ENCODE measurements at places on chromosomes 1 and 21.

- no peak for DNase-seq
These were observed 3.1 kb downstream of the PANK4 start for GRCh38 chr1:2523191-2523890.

- no peak for DNase-seq
These were observed 2.1 kb downstream of the FHAD1 start for GRCh38 chr1:15249081-15249480.

- DNase-seq, result no peak
These were observed 141.6 kb upstream of the NBPF11 start for GRCh38 chr1:148293651-148294050.

DNA sequence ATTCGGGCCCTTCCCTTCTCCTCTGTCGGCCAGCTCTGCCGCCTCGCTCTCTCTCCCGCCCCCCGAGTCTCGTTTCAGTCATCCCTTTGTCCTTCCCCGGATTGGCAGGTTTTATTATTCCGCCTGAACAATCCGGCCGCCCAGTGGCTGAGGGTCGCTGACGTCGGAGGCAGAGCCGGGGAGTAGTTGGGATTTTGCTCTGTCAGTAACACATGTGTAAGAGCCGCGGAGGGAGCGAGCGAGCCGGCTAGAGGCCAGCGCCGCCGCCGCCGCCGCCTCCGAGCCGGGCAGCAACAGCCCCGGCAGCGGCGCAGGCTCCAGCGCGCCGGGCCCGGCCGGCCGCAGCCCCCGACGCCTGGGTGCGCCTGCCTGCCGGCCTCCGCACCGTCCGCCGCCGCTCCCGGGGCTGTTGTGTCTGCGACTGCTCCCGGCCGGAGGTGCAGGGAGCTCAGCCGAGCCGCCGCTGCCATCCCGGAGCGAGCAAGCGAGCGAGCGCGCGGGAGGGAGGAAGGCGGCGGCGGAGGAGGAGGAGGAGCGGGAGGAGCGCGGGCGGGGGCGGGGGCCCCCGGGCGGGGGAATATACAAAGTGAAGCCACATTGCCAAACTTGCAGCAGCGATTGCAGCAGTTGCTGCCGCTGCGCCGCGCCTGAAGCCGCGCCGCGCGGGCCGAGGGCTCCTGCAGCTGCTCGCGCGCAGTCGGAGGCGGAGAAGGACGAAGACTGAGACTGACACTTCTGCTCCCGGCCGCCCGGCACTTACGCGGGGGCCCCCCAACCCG, at the start of gene LMO4:
TSS of gene LMO4 (plus strand) at position 609 of the 779 bp plus-strand sequence. CDS start 3,136 bp downstream, outside the sequence.
- DNase-seq, result peak; percentile 96

DNA sequence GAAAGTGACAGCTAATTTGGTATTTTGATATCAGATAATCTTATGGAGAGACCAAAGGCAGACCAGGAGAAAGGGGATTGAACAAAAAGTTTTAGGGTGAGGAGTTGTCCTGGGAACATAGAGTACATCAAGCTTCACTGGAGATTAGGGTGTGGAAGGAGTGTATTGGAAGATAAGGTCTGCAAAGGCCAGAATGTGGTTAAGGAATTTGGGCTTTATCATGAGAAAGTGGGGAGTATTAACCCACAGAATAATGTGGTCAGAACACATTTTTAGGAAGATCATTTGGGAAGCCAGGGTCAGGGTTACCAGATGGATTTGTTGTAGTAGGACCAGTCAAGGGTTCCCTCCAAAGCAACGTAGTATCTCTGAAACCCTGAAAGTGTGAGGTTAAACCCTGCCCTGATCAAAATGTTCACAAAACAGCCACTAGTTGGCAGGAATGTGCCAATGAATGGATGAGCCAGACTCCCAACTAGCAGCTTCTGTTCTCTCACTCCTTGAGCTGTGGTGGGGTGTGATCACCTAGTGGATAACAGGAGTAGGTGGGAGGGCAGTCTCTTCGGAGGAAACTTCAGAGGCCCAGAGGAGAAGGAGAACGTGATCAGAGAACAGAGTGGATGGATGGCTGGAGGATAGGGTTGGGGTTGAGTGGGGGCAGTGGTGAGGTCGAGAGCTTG, 35.8 kb downstream of the SLC2A1 start:
- DNase-seq, result peak; percentile 43

- DNase-seq, result no peak
These were observed 13.1 kb downstream of the SDCCAG8 start for GRCh38 chr1:243268751-243269460.

GRCh38 chr1:154988058-154988954, 5.1 kb upstream of the LENEP start:
- no peak for DNase-seq

GRCh38 chr1:232468249-232468648, 161.7 kb downstream of the SIPA1L2 start:
- DNase-seq, result no peak

- no peak for DNase-seq
These were observed 224.0 kb downstream of the KAZN start for GRCh38 chr1:14822493-14822892.

GRCh38 chr1:112826217-112826944, 111.2 kb upstream of the PPM1J start:
- DNase-seq, result no peak

GRCh38 chr1:46533179-46533864, 18.1 kb downstream of the KNCN start:
- no peak for DNase-seq

GRCh38 chr1:241606544-241606943, 33.6 kb downstream of the CHML start:
- DNase-seq, result no peak

DNA sequence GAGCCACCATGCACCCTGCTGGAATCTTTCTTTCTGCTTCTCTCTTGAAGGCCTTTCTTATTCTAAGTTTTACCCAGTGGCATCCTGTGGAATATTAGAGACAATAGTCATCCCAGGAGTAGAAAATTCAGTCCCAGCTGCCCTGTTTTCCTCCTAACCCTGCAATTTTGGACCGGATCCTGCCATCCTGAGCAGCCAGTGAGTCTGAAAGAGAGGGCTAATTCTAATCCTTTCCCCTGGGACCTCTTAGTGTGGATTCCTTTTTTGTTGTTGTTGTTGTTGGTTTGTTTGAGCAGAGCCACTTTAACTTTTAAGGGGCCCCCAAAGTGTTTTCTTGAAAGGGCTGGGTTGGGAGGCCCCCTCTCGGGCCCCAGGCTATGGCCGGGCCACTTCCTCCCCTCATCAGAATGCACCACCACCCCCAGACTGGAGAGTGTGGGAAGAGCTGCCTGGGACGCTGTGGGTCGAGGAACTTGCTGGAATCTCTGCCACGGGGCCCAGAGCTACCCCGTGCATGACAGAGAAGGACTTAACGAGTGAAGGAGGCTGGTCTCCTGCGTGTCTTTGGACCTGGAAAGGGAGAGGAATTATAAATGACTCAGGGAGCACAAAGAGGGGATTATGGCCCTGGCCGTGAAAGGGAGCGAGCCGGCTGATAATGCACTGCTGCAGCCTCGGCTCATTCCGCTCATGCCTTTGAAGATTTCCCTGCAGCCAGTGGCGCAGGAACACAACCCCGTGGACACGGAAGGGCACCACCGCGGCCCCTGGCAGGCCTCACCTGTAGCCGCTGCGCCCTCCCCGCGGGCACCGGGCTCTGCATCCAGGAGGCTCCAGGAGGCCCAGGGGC, 81.0 kb upstream of the AKT3 start:
- no peak for DNase-seq

DNA sequence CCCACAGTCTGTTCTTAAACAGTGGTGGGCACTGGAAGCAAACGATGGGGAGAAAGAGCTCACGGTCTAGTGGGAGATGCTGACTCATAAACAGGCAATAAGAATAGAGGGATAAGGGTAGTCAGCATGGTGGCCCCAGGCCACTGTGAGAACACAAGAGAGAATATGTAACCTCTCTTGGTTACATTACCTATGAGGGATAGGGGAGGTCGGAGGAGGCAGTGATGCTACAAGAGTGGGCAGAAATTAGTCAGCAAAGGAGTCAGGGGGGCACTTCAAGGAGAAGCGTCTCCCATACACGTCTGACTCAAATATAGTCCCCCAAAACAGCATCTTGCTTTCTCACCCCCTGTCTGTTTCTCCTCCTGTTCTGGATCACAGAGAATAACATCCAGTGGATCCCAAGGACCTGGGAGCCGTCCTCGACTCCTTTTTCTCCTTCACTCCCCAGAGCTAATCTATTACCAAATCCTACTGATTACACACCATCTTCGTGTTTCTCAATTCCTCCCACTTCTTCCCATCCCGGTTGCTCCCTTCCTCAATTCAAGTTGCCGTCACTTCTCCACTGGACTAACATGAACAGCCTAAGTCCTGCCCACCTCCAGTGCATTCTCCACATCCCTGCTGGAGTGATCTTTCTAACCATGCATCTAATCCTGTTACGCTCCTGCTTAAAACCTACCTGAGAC, 2.1 kb downstream of the SLAMF8 start:
- DNase-seq, result no peak

DNA sequence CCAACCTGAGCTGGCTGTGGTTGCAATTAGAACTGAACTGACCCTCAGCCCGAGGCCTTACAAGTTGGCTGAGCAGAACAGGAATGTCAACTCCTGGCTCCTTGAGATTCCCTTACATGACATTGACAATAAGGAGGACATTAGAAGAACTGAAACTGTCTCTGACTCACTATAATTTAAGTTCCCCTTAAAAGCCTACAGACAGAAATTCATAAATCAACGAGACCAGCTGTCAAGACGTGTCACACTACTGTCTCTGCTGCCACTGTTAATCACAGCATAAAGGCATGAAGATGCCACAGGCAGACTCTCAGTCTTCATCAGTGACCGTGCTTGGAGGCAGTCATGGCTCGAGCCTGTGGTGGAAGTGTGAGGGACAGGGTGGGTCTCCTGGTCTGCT, 168.8 kb downstream of the GABPA start:
- no peak for DNase-seq

- no peak for DNase-seq
These were observed 58.4 kb downstream of the IGSF5 start for GRCh38 chr21:39803393-39803792.

DNA sequence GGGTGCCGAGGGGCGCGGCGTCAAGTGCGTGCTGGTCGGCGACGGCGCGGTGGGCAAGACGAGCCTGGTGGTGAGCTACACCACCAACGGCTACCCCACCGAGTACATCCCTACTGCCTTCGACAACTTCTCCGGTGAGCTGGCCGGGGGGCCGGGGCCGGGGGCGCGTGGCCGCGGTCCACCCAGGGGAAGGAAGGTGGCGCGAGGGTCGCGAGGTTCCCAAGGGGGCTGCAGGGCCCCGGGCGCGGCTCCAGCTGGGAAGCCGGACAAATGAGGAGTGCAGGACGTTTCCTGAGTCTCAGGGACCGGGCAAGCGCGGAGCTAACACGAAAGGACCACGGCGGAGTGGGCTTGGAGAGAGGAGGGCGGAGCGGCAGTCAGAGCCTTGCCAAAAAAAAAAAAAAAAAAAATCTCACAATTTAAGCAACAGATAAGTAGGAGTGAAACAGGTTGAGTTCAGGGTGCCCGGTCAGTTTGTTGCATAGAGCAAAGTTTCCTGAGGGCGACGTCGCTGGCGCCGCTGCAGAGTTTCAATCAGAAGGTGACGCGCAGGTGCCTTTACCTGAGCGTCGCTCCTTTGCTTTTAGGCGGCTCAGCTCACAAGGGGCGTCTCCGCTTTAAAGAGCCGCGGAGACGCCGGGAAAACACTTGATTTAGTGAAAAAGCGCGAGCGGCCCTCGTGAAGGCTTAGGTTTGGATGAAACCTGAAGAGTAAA, 750 bp downstream of the RHOU start:
- DNase-seq, result no peak

- no peak for DNase-seq
These were observed 113.8 kb downstream of the RHOU start for GRCh38 chr1:228849011-228849541.

DNA sequence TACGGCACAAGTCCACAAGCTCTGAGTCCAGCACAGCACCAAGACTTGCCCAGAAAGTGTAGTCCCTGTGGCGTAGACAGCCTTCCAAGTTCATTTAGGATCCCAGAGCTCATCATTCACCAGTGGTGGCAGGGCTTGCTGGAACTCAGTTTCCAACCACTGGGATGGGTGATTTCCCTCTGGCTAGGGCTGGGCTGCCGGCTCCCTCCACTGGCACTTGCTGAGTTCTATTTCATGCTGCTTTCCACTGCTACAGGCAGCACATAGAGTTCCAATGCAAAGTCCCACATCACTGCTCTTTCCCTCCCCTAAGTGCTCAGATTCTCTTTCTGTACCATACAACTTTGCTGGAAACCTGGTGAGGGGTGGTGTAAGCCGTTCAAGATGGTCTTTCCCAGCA, 510.3 kb upstream of the TMPRSS15 start:
- no peak for DNase-seq

DNA sequence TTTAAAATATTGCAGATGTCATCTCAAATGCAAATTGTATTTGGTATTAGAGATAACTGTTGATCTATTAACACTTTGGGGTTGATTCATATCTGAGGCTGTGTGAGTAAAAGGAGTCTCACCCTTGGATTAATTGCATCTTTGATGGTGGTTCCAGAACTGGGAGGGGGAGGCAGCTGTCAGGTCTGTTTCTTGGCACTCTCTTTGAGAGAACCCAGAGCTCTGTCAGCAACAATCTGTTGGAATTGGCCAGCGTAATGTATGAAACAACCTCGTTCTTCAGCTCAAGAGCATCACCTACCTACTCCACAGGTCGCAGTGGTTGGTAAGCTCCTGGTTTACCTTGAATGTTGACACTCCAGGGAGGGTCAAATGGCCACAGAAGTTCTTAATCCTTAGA, 424.1 kb downstream of the CAMTA1 start:
- no peak for DNase-seq

GRCh38 chr1:19034721-19035120, 78.2 kb upstream of the IFFO2 start:
- no peak for DNase-seq

DNA sequence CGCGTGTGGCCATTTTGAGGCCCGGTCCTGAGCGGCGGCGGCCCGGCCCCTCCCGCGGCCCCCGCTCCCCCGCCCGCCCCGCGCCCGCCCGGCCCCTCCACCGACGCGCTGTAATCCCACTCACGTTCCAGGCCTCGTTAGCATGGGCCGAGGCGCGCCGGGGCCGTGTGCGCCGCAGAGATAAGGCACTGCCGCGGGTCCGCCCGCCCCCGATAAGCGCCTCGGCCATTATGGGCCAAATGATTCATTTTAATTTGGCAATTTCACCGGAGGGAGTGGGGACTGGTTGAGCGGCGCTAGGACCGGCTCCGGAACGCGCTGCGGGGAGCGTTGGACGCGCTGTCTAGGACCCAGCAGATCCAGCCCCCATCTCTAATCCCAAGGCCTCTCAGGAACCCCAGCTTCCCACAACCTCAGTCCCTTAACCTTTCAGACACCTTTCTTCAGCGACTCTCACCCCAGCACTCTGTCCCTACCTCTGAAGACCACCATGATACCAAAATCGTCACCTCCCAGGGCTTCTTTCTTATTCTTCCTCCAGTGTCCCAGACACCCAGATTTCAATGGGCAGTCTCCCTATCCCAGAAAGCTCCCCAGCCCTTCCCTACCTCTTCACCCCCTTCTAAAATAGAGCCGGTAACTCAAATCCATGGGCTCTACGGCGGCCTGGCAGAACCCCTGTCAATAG, at the start of gene TAL1:
TSS of gene TAL1 (minus strand) at position 39 of the 688 bp plus-strand sequence. CDS start 6,337 bp downstream, outside the sequence.
- DNase-seq, result no peak

DNA sequence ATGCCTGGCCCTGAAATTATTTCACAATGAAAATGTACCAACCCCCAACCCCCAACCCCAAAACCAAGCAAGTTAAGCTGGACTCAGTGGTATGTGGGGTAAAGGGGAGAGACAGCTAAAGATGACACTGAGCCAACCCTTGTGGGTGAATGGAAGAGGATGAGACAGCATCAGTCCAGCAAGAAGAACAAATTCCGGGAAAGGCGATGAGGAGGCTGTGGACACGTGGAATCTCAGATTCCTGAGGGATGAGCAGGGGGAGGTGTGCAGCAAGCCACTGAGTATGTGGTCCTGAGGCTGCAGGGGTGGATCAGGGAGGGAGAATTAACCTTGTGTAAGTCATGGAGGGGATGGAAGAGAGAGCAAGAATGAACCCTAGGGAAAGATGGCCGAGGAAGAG, 14.4 kb upstream of the ZNF362 start:
- DNase-seq, result no peak
